Dorsolateral prefrontal cortex (tissue), 122 donors: ENCODE measurements at places on chromosomes 6 and 20. TPM values are rescaled to one million over a fixed set of nuclear protein-coding genes. Genes with fewer than 3 reads are reported as not detected.

DNA sequence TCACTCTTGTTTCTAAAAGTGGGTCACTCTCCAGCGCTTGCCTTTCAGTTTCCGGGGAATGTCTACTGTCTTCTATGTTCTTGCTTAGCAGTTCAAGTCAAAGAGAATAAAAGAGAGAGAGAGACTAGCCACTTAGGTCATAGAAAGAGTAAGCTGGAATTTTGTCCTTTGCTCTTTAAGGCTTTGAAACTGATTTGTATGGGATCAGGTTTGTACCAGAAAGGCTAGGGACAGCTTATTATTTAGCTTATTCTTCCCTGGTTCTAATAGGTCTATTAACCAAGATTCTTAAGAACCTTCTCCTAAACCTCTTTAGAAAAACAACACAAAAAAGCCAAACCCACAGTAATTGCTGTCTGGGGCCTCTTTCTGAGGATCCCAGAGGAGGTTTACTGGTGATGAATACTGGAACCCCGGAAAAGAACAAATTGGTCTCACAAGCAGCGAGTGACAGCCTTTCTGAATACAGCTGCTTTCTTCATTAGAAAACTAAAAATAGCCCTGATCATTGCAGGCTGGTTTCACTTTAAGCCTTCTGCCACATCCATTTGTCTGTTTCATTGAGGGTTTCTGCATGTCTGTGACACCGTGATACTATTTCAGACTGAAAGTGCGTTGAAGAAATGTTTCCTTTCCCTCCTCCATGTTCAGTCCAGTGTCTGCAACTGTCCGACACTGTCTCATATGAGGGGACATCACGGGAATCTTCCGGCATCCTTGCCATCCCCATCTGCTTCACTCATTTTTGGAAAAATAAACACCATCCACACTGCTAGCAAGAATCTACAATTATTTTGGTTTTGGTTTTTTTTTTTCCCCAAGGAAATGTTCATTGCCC, 75.1 kb upstream of the ATXN1 start:
- no peak for DNase-seq

DNA sequence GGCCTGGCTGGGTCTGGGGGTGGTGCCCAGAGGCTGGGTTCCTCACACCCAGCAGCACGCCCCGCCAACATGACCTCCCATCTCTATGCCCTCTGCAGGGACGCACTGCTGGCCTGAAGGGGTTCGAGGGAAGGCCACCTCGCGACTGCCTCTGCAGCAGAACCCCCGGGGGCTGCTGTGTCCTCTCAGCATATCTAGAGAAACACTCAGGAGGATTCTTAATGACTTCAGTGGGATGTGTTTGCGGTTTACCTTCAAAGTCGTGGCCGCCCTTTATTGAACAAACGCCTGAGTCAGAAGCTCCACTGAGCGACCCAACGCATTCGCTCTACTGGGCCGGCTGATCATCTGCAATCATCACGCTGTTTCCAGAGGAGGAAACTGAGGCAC, 54.8 kb upstream of the GATA5 start:
- no peak for DNase-seq

DNA sequence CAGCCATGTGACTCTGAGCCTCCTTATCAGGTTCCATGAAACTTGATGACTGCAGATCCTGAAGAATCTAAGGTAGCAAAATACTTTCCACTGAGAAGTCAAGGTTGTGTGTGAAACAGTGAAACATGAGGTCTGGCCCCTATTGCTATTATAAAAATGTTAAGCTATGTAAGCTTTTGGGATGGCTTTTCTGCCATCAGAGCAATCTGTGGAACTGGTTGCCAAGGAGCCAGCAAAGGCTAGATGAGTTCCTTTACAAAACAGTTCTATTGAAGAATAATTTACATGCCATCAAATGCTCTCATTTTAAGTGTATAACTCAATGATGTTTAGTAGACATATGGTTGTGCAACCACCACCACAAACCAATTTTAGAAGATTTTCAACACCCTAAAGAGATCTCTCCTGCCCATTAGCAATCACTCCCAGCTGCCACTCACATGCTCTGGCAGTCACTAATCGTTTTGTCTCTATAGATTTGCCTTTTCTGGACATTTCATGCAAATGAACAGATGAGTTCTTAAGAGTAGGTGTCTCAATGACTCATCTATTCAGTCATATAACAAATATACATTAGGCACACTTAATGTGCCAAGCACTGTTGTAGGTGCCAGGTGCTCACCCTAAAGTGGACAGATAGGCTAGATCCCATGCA, 19.9 kb upstream of the MEP1A start:
- no peak for DNase-seq

The TREML2 gene
- total RNA-seq, result not detected

DNA sequence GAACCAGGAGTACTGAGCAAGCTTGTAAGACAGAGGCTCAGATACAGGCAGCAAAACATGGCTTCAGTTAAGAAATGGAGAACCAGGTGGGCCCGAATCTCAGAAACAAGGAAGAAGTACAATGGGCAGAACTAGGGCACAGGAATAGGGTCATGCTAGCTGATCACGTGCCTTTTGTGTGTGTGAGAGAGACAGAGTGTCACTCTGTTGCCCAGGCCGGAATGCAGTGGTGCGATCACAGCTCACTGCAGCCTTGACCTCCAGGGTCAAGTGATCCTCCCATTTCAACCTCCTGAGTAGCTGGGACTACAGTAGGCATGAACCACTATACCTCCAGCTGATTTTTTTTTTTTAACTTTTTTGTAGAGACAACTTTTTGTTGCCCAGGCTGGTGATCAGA, 257.8 kb downstream of the UST start:
- no peak for DNase-seq

- DNase-seq, result no peak
Measured at GRCh38 chr20:61558726-61559125, 306.7 kb downstream of the CDH4 start.

- no peak for DNase-seq
Measured at GRCh38 chr6:14871221-14871620, 374.6 kb upstream of the JARID2 start.

DNA sequence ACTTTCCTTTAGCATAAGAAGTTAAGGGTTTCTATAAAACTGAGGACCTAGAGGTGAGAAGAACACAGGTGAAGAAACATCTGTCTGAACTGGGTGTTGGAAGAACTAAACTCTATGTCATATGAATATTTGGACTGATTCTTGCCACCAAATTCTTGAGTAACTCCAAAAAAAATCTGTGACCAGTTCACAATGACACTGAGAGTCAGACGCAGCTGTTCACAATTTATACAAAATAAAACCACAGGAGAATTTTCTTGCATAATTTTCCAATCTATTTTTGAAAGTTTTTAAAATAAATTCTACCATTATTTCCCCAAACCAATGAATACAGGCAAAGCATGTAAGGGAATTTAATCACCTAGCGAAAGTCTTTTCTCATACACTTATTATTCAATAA, 148.1 kb upstream of the TCF21 start:
- DNase-seq, result no peak

The COL9A3 gene
- 40.9 TPM for total RNA-seq
